ENCODE measurements at places on chromosomes 3 and 15. TPM values are rescaled to one million over a fixed set of nuclear protein-coding genes. Genes with fewer than 3 reads are reported as not detected.

DNA sequence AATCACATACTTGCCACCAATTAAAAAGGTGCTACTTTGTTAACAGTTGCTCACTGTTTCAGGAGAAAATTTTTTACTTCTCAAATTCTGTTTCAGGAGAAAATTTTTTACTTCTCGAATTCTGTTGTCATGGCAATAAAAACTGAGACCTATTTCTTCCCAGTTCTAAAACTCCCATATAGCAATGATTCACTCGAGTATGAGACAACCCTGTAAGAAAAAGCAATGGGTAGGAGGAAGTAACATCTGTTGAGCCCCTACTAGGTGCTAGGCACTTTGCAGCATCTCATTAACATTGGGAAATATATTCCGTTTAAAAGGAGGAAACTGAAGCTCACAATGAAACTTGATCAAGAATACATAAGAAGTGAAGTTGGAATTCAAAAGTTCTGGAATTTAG is 35.1 kb upstream of the IGSF11 start:
- DNase-seq: no peak

DNA sequence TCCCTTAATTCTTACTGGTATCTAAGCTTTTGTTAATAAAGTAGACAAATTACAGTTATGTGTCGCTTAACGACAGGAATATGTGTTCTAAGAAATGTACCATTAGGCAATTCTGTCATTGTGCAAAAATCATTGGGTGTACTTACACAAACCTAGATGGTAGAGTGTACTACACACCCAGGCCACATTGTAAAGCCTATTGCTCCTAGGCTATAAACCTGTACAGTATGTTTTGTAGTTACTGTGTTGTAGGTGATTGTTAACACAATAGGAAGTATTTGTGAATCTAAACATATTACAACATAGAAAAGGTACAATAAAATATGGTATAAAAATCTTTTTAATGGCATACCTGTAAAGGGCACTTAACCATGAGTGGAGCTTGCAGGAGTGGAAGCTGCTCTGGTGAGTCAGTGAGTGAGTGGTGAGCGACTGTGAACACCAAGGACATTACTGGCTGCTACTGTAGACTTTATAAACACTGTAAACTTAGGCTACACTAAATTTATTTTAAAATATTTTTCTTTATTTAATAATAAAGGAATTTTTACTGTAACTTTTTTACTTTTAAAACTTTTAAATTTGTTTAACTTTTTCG is 47.4 kb downstream of the FSIP1 start:
- DNase-seq: no peak

- DNase-seq: no peak
Observed at GRCh38 chr3:175656461-175656860, 797.3 kb downstream of the NAALADL2 start.

GRCh38 chr3:11906407-11906806 is 59.7 kb upstream of the TAMM41 start:
- DNase-seq: no peak

DNA sequence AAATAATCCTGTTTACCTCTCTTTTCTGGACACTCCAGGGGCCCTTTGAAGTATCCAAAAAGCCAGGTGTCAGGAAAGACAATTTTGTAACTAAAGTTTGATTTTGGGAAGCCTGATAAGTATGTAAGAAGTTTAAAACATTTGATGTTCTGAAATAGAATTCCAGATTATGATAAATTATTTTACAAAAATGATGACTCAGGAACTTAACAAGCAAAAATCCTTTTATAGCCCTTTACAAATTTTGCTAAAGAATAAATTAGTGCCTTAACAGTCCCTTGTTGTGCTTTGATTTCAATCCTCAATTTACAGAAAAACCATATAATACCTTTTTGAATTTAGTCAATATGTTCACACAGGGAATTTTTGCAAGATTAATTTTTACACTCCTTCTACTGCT is 38.1 kb downstream of the IL1RAP start:
- no peak for DNase-seq

The GPR62 gene
- not detected for total RNA-seq

The SLCO3A1 gene
- 44.7 TPM for total RNA-seq

The MLH1 gene
- 42.1 TPM for total RNA-seq

The PLA2G4D gene
- not detected for total RNA-seq

DNA sequence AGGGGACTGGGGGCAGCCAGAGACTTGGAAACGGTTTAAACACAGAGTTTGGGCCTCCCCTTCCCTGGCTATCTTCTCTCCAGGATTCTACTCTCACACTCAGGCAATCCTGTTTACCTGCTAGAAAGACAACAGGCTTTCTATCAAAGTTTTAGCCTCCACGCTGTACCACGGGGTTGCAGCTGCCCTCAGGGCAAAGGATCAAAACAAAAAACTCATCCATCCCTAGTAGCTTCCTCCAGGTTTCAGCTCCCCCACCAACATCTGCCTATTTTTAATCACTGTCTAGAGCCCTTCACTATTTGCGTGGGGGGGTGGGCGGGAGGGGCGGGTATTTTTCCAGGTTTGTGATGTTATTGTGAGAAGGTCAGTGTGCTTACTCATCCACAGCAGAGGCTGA is 286.8 kb upstream of the TRIM42 start:
- no peak for DNase-seq

DNA sequence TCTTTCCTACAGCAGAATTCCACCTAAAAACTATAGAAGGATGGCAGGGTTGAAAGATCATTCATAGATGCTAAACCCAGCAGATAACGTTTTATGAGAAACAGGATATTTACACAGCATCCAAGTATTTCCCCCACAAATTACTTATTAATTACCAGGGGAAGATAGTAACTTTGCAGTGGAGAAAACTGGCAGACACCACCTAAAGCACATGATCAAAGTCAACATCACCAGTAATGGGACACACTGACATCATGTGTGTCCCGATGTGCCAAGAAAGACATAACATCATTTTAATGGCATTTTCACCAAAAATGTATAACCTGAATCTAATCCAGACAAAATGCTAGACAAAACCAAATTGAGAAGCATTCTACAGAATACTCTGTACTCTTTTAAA is 220.4 kb upstream of the THBS1 start:
- no peak for DNase-seq

The GMPS gene
- 24.3 TPM for total RNA-seq

- no peak for DNase-seq
Observed at GRCh38 chr3:128727485-128727884, 1.5 kb downstream of the RAB7A start.

- DNase-seq: no peak
Observed at GRCh38 chr3:142040941-142041491, 108.3 kb downstream of the TFDP2 start.

The NCBP2 gene
- 38.2 TPM for total RNA-seq

The DOCK3 gene
- 3.1 TPM for total RNA-seq

DNA sequence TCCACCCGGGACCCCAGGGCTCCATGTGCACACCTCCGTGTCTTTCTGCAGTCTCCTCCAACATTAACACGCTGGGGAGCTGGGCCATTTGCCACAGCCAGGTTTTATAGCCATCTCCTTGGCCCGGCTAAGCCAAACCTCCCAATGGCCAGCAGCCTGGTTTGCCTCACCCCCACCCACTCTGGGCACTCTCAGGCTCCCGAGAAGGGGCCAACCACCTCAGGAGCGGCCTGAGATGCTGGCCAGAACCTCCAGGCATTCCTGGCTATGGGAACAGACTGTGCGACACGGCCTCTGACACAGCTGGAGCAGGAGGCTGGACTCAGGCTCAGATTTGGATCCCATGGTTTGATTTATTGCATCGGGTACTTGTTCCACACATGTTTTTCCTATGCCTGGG is 289.7 kb downstream of the RPLP1 start:
- no peak for DNase-seq

The FBXO40 gene
- total RNA-seq: not detected

DNA sequence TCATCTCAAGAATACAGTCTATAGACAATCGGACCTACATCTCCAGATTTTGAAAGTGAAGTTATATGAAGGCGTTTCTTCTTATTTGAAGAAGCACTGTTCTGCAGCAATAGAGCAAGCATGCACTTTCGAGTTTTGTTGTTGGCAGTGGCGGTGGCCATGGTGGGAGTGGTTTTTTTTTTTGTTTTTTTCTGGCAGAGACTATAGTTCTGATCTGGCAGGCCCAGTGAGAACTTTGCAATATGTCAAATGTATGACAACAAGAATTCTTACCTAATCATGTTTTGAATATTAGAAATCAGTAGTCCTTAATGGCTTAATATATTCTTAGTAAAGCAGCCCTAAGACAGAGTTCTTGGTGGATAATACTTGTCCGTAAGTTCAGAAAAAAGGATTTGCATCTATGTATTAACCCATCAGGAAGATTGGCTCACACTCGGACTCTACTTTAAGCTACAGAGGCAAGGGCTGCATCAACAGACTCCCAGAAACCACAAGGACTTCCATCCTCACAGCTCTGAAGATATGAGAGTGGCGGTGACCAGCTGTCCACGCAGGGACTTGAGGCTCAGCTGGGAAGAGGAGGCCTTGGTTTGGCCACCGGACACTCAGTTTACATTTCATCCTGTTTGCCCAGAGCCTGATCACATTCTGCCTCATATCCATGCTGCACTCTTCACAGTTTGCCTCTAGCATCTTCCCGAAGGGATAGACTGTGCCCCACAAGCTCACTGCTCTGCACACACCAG is 124.1 kb upstream of the THBS1 start:
- DNase-seq: no peak

- DNase-seq: no peak
Observed at GRCh38 chr3:155230382-155230781, 63.1 kb downstream of the STRIT1 start.

DNA sequence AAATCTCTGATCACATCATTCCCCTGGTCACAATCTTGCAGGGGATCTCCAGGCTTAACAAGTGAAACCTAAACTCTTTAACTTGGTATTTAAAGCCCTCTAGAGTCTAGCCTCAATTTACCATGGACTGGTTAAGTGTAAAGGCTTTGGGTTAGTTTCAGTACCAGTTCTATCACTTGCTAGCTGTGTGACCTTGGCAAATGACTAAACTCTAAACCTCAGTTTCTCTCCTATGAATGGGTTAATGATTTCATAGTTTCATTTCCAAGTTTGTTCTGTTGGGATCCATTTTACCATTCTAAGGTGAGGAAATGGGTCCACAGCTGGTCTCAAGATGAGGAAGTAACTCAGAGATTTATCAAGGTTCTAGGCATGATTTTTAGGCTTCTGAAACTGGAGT is 38.8 kb upstream of the TIMP4 start:
- DNase-seq: no peak

The PHC3 gene
- total RNA-seq: 50.7 TPM

The ZBED2 gene
- total RNA-seq: 7.0 TPM

DNA sequence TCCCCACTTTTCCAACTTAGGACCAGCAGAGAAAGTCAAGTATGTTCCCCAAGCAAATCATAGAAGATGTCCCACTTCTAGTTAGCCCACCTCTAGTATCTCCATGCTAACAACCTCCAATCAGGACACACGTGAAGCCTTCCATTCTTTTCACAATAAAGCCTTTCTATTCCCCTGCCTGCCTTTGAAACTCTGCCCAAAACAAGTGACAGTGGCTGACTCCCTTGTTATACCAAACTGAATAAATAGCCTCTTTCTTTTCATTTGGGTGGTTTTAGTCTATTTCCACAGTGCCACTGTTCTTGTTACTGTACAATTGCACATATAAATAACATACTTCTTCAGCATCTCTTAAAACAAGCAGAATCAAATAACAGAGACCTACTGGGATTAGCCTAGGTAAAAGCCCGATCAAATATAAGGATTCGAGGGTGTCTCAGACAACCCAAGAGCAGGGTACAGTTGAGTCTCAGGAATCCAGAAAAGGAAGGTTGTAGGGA is 118.0 kb upstream of the NPHP3 start:
- DNase-seq: no peak

DNA sequence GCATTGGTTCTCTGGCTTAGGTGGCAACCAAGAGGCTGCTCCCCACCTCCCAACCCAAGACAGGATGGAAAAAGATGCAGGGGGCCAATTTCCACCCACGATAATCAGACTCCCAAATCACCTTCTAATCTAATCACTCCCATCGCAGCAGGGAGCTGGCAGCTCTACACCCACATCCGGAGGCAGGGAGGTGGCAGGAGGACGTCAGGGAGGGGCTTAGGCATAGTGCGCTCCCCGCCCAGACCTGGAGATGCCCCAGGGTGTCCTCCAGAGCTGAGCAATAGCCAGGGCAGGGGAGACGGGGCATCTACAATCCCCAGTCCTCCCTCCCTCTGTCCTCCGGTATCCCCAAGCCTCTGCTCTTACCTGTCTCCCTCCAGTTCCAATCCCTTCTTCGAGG is 70.5 kb upstream of the SEC13 start:
- DNase-seq: no peak

The DCBLD2 gene
- 37.2 TPM for total RNA-seq

The MPI gene
- 40.6 TPM for total RNA-seq

The ABI3BP gene
- 119 TPM for total RNA-seq

The IL20RB gene
- total RNA-seq: 22.9 TPM

- DNase-seq: no peak
Observed at GRCh38 chr3:184808021-184808420, 3.9 kb upstream of the VPS8 start.
